CD4-positive, alpha-beta T cell treated with Interleukin-15 for 4 hours (primary cell): ENCODE measurements at places on chromosomes 6 and 20.

DNA sequence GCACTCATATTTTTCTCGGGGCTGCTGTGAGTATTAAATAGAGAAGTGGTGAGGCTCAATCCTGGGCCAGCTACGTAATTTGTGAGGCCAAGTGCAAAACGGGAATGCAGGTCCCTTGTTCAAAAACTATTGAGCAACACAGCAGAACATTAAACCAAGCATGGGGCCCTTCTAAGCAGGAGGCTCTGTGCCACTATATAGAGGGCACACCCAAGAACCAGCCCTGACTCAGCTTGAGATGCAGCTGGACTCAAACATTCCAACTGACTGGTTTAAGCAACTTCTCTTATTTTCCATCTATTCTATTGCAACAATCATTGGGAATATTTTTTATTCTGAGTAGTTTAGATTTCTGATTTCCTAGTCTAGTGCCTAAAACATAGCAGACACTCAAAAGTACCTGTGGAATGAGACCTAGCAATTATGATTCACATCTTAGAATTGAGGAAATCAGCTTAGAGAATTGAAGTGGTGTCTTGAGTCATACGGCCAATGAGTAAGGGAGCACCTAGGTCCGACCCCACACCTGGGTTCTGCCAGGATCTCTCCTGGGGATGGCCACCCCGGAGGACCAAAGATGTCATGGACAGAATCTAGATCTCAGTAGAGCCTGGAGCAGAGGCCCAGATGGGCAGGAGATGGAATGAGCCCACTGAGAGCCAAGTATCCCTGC is 1.3 kb downstream of the SIRPB2 start:
- DNase-seq, result no peak

- no peak for DNase-seq
Observed at GRCh38 chr6:108549741-108550140, 11.0 kb upstream of the FOXO3 start.

DNA sequence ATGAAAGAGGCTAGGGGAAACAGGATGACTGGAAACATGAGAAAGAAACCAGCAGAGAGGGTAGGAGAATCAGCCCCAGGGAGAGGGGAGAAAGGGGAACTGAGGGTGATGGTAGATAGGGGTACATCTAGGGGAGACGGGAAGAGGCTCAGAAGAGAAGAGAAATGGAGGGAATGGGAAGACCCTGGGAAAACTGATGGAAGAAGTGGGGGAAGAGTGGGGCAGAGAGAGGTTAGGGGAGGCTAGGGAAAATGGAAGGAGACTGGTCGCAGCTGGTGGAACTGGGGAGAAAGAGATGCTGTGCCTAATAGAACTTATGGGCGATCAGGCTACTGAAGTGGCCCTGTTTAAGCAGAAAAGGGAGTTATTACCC is 548 bp downstream of the PROCR start:
- DNase-seq, result no peak

DNA sequence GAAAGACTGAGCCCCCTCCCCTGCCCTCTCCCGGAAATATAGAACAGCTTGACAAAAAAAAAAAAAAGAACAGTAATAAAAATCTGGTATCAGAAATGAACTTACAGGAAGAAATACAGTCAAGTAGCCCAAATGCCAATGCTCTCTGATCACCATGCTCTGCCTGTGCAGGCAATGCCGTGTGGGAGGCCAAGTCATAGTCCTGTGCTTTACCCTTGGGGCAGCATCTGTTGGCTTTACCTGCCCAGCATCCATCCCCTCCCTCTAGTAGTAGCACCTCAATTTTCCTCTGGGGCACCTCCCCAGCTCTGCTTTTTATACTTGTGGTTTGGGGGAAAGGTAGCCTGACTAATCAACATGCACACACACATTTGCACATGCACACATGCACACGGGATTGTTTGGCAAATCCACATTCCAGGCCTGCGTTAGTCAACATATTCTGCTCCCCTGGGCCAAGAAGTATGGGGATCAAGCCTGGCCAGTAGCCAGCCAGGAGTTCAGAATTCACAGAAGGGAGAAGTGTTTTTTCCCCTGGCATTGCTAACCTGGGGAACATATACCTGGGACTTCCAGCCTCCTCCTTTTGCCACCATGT is 70.2 kb downstream of the RIPOR3 start:
- no peak for DNase-seq

- DNase-seq, result no peak
Observed at GRCh38 chr20:51202304-51202703, 179.4 kb upstream of the KCNG1 start.

DNA sequence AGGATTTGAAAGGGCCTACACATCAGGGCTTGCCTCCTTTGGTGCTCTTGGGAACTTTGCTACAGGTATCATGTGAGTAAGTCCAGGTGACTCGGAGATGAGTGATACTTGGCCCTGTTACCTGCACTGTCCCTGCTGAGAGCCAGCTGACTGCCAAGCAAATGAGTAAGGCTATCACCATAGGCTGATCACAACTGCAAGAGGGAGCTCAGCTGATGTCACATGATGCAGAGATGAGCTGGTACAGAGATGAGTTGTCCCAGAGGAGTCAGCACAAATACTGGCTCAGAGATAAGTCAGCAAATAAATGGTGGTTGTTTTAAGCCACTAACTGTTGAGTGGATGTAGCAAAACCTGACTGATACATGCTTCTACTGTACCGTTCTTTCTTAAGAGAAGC is 41.4 kb downstream of the LAMP5 start:
- no peak for DNase-seq

GRCh38 chr20:53174454-53174853 is 202.3 kb downstream of the TSHZ2 start:
- DNase-seq, result no peak

GRCh38 chr6:35046103-35046502 is 95.0 kb downstream of the TCP11 start:
- DNase-seq, result no peak

- DNase-seq, result no peak
Observed at GRCh38 chr6:3382326-3383279, 74.2 kb downstream of the SLC22A23 start.

DNA sequence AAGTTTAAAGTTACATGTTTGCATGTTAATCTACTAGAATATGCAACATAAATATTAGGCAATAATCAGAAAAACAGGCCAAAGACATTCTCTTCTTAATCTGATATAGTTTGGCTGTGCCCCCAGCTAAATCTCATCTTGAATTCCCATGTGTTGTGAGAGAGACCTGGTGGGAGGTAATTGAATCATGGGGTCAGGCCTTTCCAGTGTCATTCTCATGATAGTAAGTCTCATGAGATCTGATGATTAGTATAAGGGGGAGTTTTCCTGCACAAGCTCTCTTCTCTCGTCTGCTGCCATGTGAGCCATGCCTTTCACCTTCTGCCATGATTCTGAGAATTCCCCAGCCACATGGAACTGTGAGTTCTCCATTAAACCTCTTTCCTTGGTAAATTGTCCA is 1241.7 kb upstream of the ADGRB3 start:
- no peak for DNase-seq

GRCh38 chr20:3733119-3733995 is 872 bp downstream of the HSPA12B start:
- DNase-seq, result no peak

DNA sequence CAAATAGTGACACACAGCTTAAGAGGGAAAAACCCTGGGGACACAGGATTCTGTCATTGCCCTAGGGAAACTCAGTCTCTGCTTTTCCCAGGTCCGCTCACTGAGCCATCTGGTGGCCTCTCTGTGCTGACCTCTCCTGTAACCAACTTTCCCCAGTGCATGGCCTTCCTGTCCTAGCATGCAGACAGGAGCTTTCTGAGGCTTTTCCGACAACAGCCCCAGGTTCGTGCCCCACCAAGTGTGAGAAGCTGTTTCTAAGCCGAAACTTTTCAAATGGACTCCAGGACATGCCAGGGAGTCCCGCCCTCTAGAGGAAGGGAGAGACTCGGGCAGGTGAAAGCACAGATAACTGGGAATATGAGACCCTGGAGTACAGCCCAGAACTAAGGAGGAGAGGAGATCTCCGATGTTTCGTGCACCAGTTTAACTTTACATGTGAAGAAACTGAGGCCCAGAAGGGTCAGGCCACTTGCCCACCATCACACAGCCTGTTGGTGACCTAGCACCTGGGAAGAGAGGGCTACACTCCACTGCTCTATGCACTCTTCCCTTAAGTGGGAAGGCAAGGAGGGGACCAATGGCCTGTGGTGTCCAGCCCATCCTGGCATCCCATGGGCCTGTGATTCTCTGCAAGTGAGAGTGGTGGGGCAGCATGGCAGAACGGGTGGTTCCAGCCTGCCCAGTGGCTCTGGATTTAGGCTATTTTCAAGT is 46.2 kb downstream of the RPP40 start:
- DNase-seq, result no peak

GRCh38 chr6:78538002-78538401 is 329.3 kb upstream of the IRAK1BP1 start:
- no peak for DNase-seq

DNA sequence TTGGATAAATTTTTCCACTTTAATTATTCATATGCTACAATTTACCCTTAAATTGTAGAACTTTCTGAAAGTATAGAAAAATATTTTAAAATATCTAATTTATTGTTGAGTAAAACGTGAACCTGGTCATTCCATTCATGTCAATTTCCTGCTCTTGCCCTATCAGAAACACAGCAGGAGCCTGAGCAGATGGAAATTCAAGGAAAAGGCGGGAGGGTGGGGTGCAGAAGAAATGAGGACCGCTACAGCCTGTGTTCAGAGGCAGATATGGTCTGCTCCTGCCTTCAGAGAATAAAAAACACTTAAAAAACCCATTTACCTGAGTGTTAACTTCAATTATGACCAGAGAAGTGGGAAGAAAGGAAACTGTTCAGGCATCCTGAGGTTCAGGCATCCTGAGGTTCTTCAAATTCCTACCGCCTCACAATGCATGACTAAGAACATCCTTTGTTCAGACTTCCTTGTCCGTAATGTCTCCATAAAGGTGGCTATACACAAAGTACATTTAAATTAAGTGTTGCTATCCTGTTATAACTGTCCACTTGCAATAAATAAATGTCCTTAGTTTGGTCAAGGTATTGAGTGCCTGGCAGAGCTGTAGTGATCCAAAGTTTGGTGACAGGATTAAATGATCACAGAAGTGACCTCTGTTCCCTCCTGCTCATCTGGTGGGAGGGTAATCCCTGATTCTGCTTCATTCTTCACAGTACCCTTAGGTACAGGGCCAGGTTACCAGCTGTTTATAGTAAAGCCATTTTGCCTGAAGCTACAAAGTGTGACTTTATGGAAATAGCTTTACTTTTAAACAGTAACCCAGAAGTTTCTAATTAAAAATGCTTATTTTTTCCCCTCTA is 109.1 kb downstream of the MAN1A1 start:
- no peak for DNase-seq

- no peak for DNase-seq
Observed at GRCh38 chr6:152846825-152847224, 96.2 kb downstream of the VIP start.

DNA sequence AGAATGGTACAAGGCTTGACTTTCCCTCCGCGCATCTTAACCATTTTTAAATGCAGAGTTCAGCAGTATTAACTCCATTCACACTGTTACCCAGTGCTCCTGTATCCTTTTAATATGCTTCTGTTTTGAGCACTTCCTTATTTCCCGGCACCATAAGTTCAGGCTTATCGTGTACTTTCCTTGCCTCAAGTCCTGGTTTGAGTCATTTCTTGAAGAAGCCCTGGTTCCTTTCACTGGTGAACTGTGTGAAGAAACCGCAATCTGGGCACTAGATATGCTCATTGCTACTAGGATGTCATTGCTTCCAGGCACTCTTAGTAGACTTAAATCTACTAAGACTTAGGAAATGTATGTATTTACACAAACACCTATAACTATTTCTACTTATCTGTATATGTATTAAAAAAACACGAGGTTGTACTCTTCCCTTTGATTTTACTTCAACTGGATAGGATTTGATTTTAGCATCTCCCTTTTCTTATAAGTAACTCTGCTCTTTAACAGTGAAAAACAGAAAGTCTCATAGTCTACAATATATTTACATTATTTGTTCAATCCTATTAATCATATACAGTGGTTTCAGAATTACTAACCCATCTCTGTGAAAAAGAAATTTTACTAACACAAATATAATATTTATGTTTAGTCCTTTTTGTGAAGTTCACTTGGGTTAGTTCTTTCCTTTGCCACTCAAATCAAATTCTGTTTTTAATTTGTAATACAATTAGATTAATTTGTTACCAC is 135.5 kb downstream of the CDKAL1 start:
- DNase-seq, result no peak

DNA sequence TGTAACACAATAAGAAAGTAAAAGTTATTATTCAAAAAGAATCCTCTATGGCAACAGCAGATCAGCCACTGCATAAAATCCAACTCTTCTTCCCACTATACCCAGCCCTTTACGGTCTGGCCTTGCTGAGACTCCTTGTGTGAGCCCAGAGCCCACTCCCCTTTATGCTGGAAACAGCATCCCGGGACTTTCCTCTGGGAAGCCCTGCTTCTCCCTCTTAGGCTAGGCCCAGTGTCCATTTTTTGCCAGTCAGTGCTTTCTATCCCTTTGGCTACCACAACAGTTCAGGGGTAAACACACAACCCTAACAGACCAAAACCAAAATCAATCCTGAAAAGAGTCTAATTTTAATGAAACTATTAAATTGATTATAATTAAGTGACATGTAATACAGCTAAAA is 20.6 kb downstream of the FKBP5 start:
- DNase-seq, result no peak

GRCh38 chr6:136401749-136402148 is 112.1 kb upstream of the BCLAF1 start:
- no peak for DNase-seq

- DNase-seq, result no peak
Observed at GRCh38 chr6:17091122-17091521, 10.7 kb upstream of the STMND1 start.

DNA sequence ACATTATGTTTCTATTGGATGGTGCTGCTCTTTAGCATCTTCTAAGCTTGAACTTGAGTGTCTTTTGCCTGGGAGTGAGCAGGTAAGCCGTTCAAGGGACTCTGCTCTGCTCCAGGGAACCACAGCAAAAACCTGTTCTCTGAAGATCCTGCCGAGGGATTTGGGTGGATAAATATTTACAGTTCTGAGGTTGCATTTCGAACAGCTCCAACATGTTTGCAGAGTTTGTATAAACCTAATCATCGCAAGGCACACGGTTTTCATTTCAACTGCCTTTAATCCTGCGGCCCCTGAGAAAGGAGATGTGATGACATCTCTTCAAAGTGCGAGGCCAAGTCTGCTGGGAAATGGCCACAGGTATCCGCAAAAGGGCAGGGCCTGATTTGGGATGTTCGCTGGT is 293.4 kb downstream of the TFAP2C start:
- no peak for DNase-seq

GRCh38 chr6:167528239-167528638 is 203.4 kb downstream of the TTLL2 start:
- DNase-seq, result no peak

- no peak for DNase-seq
Observed at GRCh38 chr6:6390849-6391602, 70.6 kb upstream of the F13A1 start.

GRCh38 chr6:3328145-3328544 is 69.4 kb downstream of the PSMG4 start:
- DNase-seq, result no peak

DNA sequence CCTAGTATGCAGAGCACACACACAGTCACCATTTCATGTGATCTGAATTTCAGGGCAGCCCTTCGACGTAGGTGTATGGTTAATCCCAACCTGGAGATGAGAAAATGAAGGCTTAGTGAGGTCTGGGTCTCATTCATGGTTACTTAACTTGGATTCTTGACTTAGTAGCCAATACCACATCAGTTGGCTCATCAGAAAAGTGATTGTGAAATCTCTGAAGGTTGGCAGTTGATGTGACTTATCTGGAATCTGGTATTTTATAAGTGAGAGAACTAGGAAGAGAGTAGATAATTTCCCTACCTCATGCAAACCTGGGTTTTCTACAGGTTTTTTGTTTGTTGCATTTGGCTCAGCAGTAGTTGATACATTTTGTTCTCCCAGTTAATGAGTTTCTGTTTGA is 123.7 kb downstream of the CCDC170 start:
- no peak for DNase-seq
